ENCODE measurements at places on chromosomes 6 and 20. TPM values are rescaled to one million over a fixed set of nuclear protein-coding genes. Genes with fewer than 3 reads are reported as not detected.

Gene PRRT1
- total RNA-seq: not detected

DNA sequence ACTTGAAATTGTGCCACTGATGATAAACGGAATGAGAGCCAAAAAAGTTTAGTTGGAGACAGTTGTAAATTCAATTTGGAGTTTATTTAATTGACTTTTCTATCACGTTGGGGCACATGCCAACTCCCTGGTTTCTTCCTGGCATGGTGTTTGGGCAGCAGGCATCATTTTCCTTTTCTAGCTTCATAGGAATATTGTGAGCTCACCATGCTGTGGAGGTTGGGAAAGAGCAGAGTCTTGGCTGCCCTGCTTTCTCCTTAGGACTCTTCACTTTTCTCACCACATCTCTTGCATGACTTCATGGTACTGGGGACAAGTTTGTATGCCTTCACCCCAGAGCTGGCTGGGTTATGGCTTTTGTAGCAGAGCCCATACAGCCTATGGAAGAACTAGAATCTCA, 6.4 kb downstream of the SCAND1 start:
- no peak for DNase-seq

- DNase-seq: no peak
These were observed 87.9 kb upstream of the ZNF217 start for GRCh38 chr20:53681352-53682212.

GRCh38 chr6:130771741-130772140, 55.5 kb upstream of the SMLR1 start:
- no peak for DNase-seq

- no peak for DNase-seq
These were observed 38.6 kb downstream of the SYNJ2 start for GRCh38 chr6:158020272-158020711.

Gene BCAS4
- 17.6 TPM for total RNA-seq

Gene GTF3C6
- total RNA-seq: 46.0 TPM

DNA sequence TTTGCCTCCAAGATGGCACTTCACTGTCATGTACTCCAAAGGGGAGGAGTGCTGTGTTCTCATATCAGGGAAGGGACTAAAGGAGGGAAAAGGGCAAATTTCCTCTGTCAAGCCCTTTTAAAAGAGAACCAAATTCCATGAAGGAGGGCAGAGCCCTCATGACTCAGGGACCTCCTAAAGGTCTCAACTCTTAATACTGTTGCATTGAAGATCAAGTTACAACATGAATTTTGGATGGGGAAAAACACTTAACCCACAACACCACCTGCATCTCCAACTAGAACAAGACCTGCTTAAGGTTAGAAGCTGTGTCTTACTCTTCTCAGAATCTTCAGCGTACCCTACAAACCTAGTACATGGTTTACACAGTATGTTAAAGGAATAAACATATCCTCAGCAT, 23.7 kb upstream of the FBXO30 start:
- DNase-seq: no peak

DNA sequence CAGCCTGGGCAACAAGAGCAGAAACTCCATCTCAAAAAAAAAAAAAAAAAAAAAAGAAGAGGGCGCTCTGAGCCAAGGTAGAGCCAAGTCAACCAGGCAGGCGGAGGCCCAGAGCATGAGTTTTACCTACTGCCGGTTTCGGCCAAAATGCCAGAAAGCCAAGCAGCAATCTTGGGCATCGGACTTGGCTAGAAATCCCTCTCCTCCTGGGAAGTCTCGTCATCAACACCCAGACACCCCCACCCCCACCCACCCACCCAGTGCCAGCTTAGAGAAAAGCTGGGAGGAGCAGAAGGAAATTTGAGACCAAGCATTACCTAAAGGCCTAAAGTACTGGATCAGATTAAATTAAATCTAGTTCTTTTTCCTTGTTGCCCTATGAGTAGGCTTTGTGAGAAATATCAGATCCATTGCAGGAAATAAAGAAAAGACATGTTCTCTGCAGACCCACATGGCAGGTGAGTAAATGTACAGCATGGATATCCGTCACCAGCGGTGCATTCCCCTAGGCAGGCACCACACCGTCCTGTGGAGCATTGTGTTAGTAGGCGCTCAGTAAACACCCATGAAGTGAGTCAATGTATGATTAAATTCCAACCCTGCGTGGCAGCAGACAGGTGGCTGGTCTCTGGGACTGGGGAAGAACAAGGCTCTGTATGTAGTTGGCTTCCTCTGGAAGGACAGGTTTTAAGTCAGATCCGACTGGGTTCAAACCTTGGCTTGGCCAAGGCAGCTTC, 21.0 kb downstream of the RIPOR3 start:
- no peak for DNase-seq

DNA sequence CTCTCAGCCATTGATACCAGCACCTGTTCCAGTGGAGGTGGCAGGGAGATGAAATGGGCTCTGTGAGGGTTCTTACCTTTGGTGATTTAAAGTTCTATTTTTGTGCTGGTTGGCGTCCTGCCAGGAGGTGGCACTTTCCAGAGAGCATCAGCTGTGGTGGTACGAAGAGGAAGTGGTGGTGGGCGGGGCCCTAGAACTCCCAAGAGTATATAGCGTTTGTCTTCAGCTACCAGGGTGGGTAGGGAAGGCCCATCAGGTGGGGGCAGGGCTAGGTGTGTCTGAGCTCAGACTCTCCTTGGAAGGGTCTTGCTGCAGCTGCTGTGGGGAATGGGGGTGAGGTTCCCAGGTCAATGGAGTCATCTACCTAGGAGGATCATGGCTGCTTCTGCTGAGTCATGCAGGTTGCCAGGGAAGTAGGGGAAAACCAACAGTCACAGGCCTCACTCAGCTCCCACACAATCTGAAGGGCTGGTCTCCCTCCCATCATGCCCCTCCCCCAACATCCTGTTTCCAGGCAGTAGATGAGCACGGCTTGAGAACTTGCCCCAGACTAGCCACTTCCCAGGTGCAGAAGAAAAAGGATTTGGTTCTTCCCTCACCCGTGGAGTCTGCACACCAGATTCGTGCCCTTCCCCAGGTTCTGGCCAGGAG, 46.6 kb downstream of the MOXD1 start:
- no peak for DNase-seq

DNA sequence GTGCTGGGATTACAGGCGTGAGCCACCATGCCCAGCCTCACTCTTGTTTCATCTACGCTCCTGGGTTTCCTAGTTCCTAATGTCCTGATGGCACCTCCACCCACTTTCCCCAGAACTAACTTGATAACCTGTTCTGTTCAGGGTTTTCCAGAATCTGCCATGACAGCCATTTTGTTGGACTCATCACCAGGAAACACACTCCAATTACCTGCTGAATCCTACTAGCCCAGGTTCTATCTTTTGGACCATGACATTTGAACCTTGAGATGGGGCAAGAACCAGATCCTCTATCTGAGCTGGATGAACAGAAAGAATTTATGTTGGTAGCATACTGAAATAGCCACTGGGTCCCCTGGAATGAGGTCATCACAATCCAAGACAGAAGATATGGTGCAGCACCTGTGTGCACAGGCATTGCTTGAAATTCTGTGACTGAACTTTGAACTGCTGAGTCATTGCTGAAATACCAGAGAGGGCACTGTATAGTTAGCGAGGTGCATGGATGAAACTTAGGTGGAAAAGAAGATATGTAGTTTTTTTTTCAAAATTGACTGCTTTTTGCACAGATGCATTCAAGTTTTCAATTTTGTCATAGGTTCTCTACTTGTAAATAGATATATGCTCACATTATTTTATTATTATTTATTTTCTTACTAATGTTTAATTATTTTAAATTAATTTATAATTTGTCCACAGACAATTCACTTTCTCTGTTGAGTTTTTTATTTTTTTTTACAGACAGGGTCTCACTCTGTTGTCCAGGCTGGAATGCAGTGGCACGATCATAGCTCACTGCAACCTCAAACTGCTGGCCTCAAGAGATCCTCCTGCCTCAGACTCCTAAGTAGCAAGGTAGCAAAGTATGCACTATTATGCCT, 42.8 kb upstream of the TASP1 start:
- DNase-seq: no peak
